LHCN-M2 (cell line): ENCODE measurements at places on chromosomes 11 and 22. TPM values are rescaled to one million over a fixed set of nuclear protein-coding genes. Genes with fewer than 3 reads are reported as not detected.

Gene APOL5
- not detected in 2 replicates for total RNA-seq

DNA sequence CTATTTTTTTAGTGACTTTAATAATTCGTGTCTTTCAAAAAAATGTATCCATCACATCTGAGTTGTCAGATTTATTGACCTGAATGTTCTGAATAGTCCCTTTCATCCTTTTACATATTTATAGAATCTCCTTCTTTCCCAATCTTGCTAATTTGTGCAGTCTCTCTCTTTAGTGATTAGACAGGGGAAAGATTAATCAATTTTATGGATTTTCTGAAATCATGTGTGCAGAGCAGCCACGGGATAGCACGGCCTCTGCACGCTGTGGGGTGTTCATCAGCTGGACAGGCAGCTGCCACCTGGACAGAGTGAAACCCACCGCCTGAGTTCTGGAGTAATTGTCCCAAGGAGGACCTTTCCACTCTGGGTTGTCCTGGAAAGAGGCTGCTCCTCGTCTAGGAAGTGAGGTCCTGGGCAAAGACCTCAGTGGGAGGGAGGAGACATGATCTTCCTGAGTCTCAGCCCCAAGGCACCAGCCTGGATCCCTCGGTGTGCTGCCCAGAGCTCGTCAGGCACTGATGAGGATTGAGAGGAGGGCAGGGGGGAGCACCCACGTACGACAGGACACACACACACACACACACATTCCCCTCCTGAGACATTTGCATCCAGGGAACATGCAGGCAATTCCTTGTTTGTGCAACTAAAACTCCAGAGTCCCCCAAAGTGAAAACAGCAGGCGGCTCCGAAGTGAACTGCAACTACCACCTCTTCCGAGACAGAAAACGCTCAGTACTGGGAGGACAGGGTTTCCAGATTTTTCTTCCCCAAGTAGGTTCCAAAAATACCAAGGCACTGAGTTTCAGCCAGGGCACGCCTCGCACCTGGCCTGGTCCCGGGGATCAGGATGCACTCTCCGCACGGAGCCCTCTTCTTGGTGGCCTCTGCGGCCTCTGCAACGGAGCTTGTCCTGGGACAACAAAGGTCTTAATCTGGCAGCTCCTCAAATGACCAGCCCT lies 22.5 kb upstream of the KRTAP5-6 start:
- DNase-seq = no peak

Gene POTEH
- total RNA-seq = not detected in 2 replicates

Gene DPAGT1
- 38.9 and 51.5 TPM in 2 replicates for total RNA-seq

DNA sequence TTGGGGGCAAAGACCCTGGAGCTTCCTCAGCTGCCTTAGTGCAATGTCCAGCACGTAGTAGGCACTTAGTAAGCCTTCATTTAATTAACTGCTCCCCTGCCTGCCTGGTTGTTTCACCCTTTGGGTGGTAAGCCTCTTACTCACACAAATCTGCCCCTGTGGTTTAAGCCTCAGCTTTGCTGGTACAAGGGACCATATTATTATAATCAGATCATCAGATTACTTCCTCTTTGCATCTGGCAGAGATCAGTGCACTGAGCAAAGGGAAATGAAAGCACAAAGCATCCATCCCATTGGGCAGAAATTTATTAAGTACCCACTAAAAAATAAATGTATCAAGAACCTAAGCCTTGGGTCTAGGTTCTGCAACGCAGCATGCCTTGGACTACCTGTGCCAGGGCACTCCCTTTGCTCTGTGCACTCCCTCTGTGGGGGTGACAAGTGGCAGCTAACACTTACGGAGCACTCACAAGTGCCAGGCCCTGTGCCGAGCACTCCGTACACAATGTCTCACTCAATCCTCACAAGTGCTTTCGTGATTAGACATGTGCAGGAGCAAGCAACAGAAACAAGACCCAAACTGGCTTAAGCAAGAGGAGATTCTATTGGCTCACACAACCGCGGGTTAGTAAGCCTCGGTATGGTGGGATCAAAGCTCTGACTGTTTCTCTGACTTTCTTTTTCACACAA lies 34.9 kb upstream of the DAGLA start:
- DNase-seq = peak; percentile 27

GRCh38 chr11:86932924-86933875 lies 22.0 kb downstream of the FZD4 start:
- no peak for DNase-seq

DNA sequence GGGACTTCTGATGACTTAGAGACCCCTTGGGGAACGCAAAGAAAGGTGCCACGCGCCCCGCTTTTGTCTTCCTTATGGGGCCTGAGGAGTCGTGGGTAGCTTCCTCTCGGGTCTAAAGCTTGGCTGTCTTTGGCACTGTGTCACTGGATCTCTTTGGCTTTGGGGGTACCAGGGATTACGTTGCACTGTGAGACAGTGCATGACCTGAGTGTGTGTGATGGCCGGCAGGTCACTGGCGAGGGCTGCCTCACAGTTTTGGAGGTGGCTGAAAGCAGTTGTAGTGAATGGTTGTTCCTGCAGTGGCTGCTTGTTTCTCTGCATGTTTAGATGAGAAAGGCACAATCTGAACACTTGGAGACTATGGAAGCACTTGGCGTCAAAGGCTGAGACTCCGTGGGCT lies 5.8 kb upstream of the ARSA start:
- DNase-seq = no peak
